Activated T-cell treated with anti-CD3 and anti-CD28 coated beads, Interleukin-2, amount 50 U/mL, for 48 hours (primary cell): ENCODE measurements at places on chromosomes 2 and 18.

DNA sequence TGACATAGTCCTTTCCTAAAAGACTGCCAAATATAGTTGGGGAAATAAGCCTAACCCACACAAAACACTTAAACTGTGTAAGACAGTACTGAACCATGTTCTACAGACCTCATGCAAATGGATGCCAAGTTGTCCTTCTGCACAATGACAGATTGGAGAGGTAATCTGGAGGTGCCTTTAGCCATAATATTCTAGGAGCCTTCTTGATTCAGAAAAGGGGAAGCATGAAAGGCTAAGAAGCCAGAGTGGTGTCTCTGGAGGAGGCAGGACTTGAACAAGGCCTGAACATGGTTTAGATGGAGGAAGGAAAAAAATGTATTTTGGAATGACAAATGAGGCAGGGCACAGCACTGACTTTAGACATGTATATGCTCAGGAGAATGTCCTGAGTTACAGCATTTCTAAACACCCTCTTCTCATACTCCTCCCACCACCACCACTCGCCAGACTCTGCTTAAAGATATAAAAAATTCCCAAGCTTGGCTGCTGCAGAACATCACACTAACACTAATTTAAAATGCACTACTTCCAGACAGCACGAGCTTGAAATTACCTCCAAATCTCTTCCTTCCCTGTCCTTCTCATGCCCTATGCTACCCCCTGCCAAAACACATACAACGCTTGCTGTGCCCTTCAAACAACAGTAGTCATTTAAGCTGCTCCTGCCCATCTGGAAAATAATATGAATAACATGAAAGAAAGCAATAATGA is 110.4 kb downstream of the ANKRD44 start:
- DNase-seq, result no peak

DNA sequence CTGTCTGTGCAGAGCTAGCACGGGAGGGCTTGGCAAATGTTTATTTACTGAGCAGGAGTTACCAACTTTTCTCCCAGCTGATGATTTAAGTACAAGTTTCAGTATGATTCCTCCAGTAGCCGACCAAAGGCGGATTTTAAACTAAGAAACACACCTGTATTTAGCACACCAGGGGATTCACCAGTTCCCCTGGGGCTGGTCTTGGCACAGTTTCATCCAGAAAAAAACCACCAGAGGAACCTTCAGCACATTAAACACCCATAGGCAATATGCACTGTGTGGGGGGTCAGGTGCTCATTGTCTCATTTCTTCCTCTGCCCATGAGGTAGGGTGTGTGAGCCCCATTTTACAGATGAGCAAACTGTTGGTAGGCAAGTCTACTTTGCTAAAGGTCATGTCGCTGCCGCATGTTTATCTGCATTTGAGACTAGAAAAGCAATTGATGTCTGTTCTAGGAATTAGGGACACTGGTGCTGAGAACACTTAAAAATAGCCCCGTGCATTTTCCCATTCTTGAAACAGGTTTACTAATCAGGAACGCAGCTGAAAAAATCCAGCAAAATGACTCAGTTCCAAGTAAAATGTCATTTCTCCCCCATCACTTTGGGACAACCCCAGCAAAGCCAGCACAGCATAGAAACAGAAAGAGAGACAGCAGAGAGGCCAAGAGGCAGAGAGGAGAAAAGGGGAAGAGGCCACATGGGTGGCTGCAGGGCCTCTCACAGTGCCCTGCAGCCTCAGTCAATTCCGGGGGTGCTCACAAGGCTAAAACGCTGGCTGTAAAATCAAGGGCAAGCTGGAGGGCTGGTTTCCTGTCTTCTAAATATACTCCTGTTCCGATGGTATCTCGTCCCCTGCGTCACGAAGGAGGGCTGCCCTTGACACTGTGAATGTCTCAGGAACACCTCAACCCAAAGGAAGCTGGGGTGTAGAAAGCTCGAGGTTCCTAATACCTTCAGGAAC is 166.8 kb upstream of the ID2 start:
- peak; percentile 73 for DNase-seq

GRCh38 chr18:32380559-32380958 is 90.1 kb downstream of the GAREM1 start:
- DNase-seq, result no peak

DNA sequence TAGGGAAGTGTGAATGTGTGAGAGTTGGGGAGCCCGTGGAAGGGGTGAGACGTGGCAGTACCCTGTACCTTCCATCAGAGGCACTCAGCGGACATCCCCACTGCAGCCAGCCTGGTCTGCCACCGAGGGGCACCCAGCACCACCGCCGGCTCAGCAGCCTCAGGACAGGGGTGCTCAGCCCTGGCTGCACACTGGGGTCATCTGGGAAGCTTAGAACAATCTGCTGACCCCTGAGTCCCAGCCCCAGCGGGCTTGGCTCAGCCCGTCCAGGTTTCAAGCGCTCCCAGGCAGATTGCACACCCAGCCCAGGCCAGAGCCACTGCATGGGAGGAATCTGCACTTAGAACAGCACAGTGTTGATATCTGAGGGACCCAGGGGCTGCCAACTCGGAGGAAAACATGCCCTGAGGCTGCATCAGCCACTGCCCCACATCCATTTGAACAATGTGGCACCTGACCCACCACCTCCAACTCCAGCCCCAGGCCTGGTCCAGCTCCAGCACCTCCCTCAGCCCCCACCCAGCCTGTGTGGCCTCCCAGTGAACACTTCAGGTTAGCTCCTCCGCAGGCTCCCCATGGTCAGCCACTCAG is 147.1 kb upstream of the OTOS start:
- DNase-seq, result no peak

DNA sequence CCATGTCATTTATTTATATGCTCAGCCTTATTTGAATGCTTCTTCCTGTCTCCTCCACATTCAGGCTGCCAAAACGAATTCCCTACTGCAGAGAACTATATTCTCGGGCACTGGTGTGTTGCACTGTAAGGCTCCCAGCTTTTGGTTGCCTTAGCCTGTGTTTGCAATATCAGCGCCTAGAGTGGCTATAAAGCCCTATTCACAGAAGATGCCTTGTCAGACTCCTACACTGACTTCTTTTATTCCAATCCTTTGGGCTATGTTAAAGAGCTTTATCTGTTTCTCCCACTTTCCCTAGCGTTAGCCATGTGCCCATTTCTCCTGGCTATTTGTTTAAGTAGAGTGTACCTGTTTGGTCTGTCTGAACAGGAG is 62.4 kb upstream of the EHBP1 start:
- DNase-seq, result no peak

GRCh38 chr2:160306985-160307384 is 106.9 kb upstream of the ITGB6 start:
- no peak for DNase-seq

DNA sequence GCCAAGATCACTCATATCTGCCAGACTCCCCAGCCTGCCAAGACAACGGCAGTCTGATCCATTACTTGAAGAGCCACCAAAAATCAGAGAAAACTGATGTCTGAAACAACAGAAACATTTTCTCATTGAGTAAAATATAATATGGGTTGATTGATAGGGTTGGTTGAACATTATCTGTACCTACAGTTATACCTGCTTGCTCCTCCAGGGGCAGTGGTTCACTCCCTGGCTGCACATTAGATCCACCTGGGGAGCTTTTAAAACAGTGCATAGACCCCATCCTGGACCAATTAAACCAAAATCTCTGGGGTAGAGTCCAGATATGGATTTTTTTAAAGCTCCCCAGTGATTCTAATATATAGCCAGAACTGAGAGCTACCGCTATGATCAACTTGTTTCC is 43.6 kb upstream of the SLC14A2 start:
- DNase-seq, result no peak

- no peak for DNase-seq
These were observed 102.1 kb downstream of the SNTG2 start for GRCh38 chr2:1052771-1053191.

DNA sequence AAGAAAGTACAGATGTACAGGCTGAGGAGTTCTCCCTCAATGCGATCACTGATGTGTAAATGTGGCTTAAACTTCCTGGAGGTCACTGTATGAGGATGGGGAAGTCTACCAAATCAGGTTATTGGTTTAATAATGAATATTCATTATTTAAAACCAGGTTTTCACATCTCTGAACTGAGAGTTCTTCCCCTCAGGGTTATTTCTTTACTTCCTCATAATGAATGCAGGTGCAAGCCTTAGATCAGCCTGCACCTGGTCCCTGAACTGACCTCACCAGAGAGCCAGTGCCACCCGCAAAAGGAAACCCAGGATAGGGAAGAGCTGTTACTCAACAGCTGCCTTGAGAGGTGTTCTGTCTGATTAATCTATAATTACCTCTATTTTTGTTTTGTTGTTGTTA is 369.0 kb downstream of the EPHA4 start:
- no peak for DNase-seq

DNA sequence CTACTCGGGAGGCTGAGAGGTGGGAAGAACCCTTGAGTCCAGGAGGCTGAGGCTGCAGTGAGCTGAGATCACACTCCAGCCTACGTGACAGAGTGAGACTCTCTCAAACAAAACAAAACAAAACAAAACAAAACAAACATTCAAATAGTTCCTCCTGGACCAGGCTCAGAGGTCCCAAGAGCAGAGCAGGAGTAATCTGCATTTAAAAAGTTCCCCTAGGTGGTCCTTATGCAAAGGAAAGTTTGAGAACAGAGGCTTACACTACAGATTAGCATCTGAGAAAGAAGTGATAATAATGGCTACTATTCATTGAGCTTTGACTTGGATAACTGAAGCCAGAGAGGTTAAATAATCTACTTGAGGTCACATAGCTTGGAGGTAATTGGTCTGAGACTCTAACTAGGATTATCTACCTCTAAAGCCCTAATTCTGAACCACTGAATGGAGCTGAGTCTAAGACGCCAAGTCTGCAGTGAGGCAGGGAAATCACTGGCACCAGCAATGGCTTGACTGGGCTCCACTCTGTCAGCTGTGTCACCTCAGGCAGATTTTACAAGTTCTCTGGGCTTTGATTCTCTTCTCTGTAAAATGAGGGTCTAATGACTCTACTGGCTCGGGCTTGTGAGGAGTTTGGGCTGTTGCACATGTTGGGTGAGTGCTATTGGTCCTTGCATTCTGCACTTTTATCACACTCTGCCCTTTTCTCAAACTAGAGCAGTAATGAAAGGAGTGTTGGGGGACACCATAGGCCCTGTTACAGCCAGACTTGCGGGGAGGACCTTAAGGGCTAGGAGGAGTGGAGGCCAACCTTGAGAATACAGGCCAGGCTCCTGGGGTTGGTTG is 29.2 kb upstream of the DLX2 start:
- no peak for DNase-seq

GRCh38 chr2:27198627-27199026 is 13.2 kb upstream of the ATRAID start:
- DNase-seq, result no peak

GRCh38 chr2:136389809-136390208 is 271.9 kb upstream of the CXCR4 start:
- no peak for DNase-seq

DNA sequence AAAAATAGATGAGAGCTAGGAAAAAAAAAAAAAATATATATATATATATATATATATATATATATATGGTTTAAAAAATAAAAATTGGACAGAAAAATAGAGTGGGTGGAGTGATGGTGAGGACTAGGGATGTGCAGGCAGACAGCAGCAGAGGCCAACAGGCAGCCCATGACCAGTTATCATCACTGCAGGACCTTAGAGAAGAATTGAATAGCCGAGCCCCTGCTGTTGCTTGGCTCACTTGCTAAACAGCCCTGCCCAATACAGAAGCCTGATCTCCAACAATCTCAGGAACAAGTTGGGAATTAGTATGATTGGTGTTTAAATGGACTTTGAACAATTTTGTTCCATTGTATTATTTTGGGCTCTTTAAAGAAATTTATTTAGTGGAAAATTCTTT is 967.5 kb upstream of the PIK3C3 start:
- no peak for DNase-seq

- no peak for DNase-seq
These were observed 31.6 kb downstream of the STK39 start for GRCh38 chr2:168215813-168216212.

DNA sequence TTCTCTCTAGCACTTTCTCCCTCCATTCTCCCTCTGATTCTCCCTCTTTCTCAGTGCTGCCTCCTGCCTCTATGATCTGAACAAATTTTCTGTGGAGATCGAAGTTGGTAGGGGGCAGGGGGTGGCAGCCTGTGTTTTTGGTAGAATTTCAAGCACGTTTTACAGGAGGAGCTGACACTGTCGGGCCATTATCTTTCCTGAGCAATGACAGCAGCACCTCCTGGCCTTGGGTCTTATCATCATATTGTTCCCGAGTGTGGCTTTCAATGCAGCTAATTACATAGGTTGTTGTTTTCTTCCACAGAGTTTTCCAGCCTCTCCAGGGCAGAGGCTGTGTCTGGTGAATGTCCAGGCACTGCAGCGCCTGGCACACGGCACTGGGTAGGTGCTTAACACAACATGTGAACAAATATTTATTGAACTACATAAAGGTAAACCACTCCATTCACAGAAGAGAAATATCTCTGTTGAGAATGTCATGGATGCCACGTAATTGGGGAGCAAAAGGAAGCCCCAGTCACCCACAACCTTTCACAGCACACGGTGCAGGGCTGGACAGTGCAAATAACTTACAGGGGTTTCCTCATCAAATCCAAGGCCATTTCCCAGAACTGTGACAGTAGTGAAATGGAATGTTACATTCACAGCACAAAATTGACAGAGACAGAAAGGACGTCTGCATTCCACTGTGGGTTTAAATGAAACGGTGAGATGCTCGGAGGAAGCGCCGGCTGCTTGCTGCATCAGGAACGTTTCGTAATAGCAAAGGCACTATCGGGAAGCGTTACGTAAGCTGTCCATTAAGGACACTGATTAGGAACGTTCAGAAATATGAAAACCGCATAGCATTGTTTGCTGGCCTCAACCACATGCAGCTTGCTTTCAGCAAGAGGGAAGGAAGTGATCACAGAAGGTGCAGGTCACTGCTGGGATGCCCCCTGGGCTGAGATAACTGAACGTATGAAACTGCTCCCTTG is 6.5 kb upstream of the KCNG2 start:
- DNase-seq, result no peak

DNA sequence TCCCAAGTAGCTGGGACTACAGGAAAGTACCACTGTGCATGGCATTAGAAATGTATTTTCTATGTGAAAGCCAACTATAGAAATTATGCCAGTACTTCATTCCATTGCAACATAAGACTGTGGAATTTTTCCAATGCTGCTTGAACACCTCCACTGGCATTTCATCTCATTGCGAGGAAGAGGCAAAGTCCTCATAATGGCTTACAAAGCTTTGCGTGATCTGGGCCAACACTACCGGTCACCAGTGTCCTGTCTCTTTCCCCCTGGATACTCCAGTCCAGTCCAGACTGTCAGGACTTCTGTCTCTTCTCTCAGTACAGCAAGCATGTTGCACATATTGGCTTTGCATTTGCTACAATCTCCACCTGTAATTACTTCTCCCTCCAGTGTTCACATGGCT is 223.5 kb downstream of the GPD2 start:
- DNase-seq, result no peak

- no peak for DNase-seq
These were observed 379.5 kb upstream of the SLC8A1 start for GRCh38 chr2:40831321-40831873.
